ENCODE measurements at places on chromosomes 7 and 10.

DNA sequence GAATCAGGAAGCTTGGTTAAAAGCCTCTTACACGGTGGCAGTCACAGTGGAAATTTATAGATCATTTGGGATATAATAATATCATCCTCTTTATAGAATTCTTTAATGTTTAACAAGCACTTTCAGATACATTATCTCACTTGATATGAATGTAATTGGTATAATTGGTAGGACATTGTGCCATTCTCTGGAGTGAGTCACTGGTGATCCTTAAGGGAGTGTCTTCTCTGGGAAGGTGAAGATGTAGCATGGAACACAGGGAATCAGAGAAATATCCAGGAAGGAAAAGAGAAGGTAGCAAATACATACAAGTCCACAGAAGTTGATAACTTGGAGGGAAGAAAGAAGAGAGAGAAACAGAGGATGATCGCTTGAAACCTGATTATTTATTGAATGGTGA, 9.8 kb downstream of the PTPRZ1 start:
- no peak for DNase-seq

- DNase-seq: no peak
These were observed 336.4 kb downstream of the RNLS start for GRCh38 chr10:88246675-88247074.

DNA sequence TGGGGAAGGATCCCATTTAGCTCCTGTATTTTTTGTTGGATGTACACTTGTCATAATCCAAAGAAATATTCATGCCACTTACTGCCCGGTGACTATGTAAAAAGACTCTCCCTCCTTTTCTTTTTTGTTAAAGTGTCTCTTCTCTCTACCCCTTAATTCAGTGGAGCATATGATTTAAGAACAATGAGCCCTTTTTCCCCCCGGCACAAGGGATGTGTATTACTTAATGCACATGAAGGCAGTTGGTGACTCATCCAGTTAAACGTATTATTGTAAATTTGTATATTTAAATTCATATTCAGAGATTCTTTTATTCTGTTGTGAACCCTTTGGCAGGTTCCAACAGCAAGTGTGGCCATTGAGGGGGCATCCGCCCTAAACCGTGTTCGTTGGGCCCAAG, 241.9 kb downstream of the SLC25A13 start:
- no peak for DNase-seq

GRCh38 chr10:132414402-132415016, 17.5 kb downstream of the PWWP2B start:
- no peak for DNase-seq

DNA sequence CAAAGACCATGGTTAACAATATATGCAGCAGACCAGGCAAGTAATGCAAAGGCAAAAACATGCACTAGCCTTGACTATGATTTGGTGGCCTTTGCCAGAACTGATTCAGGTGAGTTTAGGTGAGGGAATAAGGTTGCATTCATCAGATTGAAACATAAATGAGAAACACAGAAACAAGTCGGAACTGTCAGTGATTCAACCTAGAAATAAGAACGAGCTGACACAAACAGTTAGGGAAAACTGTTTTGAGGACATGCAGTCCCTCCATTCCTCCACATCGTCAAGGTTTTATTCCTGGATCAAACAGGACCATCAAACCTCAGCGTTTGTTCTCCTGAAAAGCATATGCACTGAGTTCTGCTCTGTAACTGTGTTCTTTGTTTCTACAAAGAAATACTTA, 1.8 kb downstream of the ZNF248 start:
- DNase-seq: no peak

GRCh38 chr7:78254726-78255055, 456.1 kb downstream of the PHTF2 start:
- DNase-seq: no peak

- DNase-seq: no peak
These were observed 291.1 kb downstream of the BBS9 start for GRCh38 chr7:33420311-33420940.

GRCh38 chr10:16689227-16689626, 128.0 kb downstream of the RSU1 start:
- DNase-seq: no peak

GRCh38 chr7:131212114-131212513, 115.6 kb upstream of the MKLN1 start:
- DNase-seq: no peak

- no peak for DNase-seq
These were observed 259.7 kb upstream of the FERD3L start for GRCh38 chr7:19404912-19405329.

GRCh38 chr10:58781873-58782488, 269.3 kb downstream of the BICC1 start:
- DNase-seq: no peak

DNA sequence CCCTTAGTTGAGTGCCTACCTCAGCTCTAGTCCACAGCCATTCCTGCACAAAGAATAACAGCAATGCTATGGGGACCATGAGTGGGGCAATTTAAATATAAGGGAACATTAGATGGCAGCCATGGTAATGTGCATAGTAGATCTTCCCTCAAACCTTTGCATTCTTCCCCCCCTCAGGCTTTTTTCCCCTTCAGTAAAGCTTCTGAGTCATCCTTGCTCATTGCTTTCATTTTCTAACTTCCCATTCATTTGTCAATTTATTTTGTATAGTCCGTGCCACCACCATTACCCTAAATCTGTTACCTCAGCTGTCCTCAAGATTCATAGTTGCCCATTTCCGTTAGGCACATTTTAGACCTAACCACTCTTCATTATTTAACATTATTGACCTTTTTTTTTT, 10.7 kb downstream of the HECTD2 start:
- DNase-seq: no peak

DNA sequence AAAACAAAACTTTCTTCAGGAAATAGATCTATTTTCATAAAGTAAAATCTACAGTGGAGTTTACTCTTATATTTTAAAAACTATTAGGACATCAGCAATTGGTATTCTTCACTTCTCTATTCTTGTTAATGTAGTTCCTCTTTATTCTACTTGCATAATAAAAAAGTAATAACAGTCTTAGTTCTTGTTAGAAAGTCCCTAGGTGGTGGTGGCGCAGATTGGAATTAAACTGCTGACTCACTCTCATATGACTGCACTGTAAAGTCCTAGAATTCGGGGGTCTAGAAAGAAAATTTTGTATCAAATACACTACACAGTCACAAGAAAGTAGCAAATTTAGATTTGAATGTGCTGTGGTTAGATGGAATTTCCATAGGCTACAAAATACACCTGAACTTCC, 44.6 kb upstream of the TES start:
- DNase-seq: peak; percentile 45

GRCh38 chr10:115638246-115638645, 545.1 kb downstream of the ATRNL1 start:
- DNase-seq: no peak

DNA sequence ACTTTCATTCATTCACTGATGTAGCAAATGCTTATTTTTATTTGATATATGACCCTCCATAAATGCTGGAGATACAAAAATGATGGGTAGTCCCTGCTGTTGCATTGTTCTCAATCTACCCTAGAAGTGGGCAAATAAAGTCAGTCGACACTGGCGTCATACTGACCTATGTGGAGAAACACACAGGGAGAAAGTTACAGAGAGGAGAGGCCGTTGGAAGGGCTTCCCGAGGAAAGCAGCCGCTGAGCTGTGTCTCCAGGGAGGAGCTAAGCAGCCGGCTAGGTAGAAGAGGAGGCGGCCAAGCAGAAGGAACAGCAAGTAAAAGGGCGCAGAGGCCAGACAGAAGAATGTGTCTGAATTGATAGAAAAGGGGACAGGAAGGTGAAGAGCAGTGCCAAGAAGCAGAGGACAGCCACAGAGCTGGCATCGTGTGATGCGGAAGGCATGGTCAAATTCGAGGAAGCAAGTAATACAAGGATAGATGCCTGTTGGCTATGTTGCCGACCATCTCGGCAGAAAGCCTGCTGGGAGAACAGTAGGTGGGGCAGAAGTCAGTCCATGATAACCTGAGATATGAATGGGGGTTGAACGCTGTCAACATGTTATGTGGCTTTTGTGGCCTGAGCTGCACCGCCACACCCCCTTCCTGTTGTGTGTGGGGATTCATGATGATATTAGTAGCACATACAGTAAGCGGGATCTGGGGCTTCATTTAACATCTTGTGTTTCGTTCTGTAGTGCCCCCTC, 25.9 kb downstream of the ST8SIA6 start:
- peak; percentile 72 for DNase-seq

DNA sequence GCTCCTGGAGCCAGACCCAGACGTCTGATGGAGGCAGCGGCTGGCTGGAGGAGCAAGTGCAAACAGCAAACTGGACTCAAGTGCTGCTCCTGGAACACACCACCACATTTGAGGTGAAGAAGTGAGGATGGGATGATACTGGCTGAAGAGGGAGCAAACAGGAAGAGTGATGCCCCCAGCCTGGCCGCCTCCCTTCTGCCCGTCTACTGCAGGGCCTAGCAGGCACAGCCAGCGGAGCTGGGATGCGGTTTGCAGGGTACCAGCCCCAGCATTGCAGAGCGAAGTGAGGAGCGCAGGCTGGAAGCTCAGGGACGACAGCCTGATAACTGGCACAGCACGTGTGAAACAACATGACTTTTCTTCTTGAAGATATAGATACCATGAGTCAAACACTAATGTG, 111.8 kb upstream of the ZNF32 start:
- DNase-seq: no peak

- DNase-seq: no peak
These were observed 387.1 kb downstream of the INHBA start for GRCh38 chr7:41315764-41316163.

- peak; percentile 27 for DNase-seq
These were observed 185.7 kb upstream of the AUTS2 start for GRCh38 chr7:69412331-69413146.

GRCh38 chr7:131320603-131321002, 7.1 kb upstream of the MKLN1 start:
- DNase-seq: no peak

GRCh38 chr7:69768986-69769595, 170.8 kb downstream of the AUTS2 start:
- DNase-seq: no peak

DNA sequence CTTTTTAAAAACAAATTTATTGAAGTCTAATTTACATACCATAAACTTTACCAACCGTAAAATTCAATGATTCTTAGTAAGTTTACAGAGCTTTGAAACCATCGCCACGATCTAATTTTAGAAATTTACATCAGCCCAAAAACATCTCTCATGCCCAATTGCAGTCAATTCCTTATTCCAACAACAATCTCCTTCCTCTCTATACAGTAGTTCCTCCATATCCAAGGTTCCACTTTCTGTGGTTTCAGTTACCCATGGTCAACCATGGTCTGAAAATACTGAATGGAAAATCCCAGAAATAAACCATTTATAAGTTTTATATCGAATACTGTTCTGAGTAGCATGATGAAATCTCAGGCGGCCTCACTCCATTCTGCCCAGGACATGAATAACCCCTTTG, 183.4 kb upstream of the ADCY1 start:
- no peak for DNase-seq

All from CD4-positive, alpha-beta T cell treated with Interleukin-15 for 1 hour (primary cell).